ENCODE measurements at places on chromosomes 1 and 21.

- peak overlapping the region; percentile 13 for H3K27ac ChIP-seq
- no peak for DNase-seq
- peaks cover 39% of the 10 kb centered on the region for H3K4me1 ChIP-seq
- peaks cover 26% of the 10 kb centered on the region for H3K27me3 ChIP-seq
These were observed 16.6 kb downstream of the NOC2L start for GRCh38 chr1:942411-942821.

- no peaks in the 10 kb centered on the region for H3K36me3 ChIP-seq
- peak; percentile 68 for DNase-seq
- H3K4me1 ChIP-seq, result peaks cover 54% of the 10 kb centered on the region
These were observed 43.2 kb downstream of the C1orf198 start for GRCh38 chr1:230824919-230825721.

GRCh38 chr21:14273736-14274538, 58.0 kb downstream of the RBM11 start:
- no peaks in the 10 kb centered on the region for H3K36me3 ChIP-seq
- H3K4me3 ChIP-seq, result no peak overlapping the region
- H3K27ac ChIP-seq, result no peak overlapping the region
- DNase-seq, result peak; percentile 91

- H3K4me3 ChIP-seq, result no peak overlapping the region
- no peaks in the 10 kb centered on the region for H3K4me1 ChIP-seq
- no peaks in the 10 kb centered on the region for H3K36me3 ChIP-seq
- DNase-seq, result no peak
These were observed 47.5 kb upstream of the PLA2G2C start for GRCh38 chr1:20233866-20234265.

DNA sequence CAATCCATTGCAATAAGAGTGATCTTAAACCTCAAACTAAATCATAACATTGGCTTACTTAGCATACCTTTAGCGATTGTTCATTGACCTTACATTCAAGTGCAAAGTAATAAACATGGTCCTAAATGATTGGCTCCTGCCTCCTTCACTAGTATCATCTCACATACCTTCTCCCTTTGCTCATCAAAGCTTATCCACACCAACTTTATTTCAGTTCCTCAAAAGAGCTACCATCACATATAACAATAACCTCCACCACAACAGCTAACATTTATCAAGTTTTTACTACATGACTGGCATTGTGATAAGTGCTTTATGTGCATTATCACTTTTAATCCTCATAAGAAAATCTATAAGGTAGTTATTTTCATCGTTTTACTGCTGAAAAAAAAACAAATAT, 198.8 kb downstream of the COL24A1 start:
- no peaks in the 10 kb centered on the region for H3K27me3 ChIP-seq
- no peaks in the 10 kb centered on the region for H3K36me3 ChIP-seq
- H3K4me3 ChIP-seq, result no peak overlapping the region
- H3K4me1 ChIP-seq, result no peaks in the 10 kb centered on the region

DNA sequence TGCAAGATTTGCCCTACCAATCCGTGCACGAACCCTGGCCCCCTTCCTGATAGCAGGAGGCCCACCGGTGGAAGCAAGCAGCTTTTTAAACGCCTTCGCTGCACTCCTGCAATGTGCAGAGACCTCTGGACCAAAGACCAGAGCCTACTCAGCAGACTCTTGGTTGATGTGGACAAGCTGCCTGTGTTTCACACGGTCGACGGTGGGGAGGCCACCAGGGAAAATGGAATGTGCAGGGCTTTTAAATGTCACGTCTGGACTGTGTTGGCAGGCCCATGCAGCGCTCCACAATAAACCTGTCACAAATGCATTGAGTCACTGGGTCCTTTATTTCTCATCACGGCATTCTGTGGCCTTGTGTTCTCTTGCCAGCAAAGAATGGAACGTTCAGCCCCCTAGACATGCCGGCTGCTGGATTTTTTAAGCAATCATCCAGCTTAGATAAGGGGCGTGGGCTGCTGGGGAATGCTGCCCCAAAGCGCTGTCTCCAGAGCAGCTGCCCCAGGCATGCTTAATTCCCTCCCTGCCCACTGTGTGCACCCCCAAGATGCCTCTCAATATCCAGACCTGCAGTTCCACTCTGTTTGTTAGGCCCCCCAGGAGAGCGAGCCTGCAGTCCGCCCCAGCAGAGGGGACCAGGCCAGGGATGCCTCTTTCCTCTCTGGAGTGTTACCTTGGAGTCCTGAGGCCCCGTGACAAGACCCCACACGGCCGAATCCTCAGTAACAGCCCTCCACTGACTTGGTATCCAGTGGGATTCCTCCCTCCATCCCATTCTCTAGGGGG, 71.3 kb downstream of the ATP5PO start:
- H3K36me3 ChIP-seq, result no peaks in the 10 kb centered on the region
- peaks cover 22% of the 10 kb centered on the region for H3K4me1 ChIP-seq
- no peaks in the 10 kb centered on the region for H3K27me3 ChIP-seq
- DNase-seq, result peak; percentile 44
- H3K27ac ChIP-seq, result peak overlapping the region; percentile 61

DNA sequence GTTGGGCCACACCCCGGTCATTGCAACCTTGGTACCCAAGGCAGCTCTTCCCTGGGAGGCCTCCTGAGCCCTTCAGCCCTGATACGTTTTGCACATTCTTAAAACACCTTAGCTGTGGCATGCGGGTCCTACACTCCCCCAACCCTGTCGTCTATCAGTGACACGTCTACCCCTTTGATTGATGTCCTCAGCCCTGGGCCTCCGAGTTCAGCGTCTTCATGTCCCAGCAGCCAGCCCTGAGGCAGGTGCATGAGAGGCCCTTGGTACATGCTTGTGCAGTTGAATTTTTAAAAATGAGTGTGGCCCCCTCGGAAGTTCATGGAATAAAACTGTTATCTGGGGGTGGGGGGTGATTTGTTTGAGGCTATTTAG, 38.9 kb upstream of the ADARB1 start:
- no peak overlapping the region for H3K4me3 ChIP-seq
- no peak overlapping the region for H3K27ac ChIP-seq
- DNase-seq, result no peak
- no peaks in the 10 kb centered on the region for H3K27me3 ChIP-seq
- H3K4me1 ChIP-seq, result peaks cover 19% of the 10 kb centered on the region
- H3K36me3 ChIP-seq, result no peaks in the 10 kb centered on the region

DNA sequence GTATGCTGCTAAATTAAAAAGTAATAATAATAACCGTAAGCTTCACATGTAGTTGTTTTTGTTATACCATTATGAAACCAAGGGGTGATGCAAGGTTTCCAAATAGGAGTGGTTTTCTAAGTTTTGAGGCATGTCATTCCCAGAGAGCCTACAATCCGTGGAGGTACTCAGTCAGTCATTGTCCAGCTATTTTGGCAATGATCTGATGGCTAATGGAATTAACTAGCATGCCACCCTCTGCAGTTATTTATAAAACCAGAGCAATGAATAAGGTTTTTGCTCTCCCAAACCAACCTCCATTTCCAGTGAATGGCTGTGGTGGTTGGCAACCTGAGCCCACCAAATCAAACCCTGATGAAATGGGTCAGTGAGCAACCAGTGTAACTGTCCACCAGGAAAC, 106.4 kb downstream of the TBX15 start:
- no peak overlapping the region for H3K4me3 ChIP-seq
- no peaks in the 10 kb centered on the region for H3K36me3 ChIP-seq
- H3K4me1 ChIP-seq, result no peaks in the 10 kb centered on the region
- H3K27ac ChIP-seq, result no peak overlapping the region
- DNase-seq, result no peak

GRCh38 chr1:174989536-174990220, 10.1 kb upstream of the CACYBP start:
- H3K36me3 ChIP-seq, result no peaks in the 10 kb centered on the region
- H3K4me1 ChIP-seq, result peaks cover 14% of the 10 kb centered on the region
- H3K4me3 ChIP-seq, result no peak overlapping the region
- DNase-seq, result no peak

- peaks cover 8% of the 10 kb centered on the region for H3K27me3 ChIP-seq
- H3K36me3 ChIP-seq, result no peaks in the 10 kb centered on the region
- no peak for DNase-seq
- no peak overlapping the region for H3K27ac ChIP-seq
These were observed 4.9 kb downstream of the GLIS1 start for GRCh38 chr1:53733975-53734649.

DNA sequence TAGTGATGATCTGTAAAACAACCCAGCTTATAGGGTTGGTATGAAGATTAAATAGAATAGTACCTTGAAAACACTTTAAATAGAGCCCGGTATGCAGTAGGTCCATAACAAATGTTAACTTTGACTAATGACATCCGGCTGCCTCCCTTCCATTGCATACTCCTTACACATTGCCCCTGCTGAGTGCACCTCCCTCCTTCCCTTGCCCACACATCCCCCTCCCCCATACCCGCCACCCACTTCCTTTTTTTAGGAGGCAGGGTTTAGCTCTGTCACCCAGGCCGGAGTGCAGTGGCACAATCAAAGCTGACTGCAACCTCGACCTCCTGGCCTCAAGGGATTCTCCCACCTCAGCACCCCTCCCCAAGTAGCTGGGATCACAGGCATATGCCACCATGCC, 24.4 kb upstream of the ZC3H12A start:
- H3K4me3 ChIP-seq, result no peak overlapping the region
- DNase-seq, result no peak
- no peak overlapping the region for H3K27ac ChIP-seq
- H3K4me1 ChIP-seq, result peaks cover under 1% of the 10 kb centered on the region
- no peaks in the 10 kb centered on the region for H3K36me3 ChIP-seq

- H3K27ac ChIP-seq, result no peak overlapping the region
- no peaks in the 10 kb centered on the region for H3K4me1 ChIP-seq
- H3K27me3 ChIP-seq, result no peaks in the 10 kb centered on the region
- H3K36me3 ChIP-seq, result no peaks in the 10 kb centered on the region
- peak; percentile 36 for DNase-seq
These were observed 94.4 kb downstream of the COLGALT2 start for GRCh38 chr1:183942933-183943693.

DNA sequence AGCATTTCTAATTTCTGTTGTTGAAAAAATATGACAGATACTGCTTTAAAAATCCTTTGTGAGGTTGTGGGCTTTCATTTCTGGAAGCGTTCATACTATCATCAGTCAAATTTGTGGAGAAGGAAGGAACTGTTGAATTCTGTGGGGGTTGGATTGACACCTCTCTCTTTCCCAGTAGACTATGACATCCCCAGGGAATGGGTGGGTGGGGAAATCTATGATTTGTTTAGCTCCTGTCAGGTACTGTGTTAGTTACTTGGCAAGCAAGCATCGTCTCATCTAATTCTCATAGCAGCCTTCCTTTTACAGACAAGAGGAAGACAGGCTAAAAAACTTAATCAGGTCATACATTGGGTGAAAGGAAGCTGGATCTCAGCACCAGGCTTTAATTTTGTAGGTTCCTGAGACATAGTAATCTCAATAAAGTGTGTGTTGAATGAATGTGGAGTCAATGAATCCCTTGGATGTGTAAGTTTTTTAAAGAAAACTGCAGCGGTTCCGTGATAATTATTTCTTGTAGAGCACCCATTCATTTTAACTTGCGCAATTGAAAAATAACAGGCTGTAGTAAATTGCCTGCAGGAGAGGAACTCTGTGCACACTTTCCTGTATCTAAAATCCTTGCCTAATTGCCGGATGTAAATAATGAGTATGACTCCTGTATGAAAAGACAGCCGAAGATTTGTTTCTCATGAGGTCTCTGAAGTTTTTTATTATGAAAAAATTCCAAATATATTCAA, 60.6 kb downstream of the MYOM3 start:
- no peaks in the 10 kb centered on the region for H3K4me1 ChIP-seq
- no peaks in the 10 kb centered on the region for H3K27me3 ChIP-seq
- no peak overlapping the region for H3K27ac ChIP-seq
- DNase-seq, result no peak
- no peaks in the 10 kb centered on the region for H3K36me3 ChIP-seq

- H3K4me1 ChIP-seq, result no peaks in the 10 kb centered on the region
- DNase-seq, result no peak
- no peak overlapping the region for H3K27ac ChIP-seq
- no peaks in the 10 kb centered on the region for H3K36me3 ChIP-seq
- no peak overlapping the region for H3K4me3 ChIP-seq
- H3K27me3 ChIP-seq, result no peaks in the 10 kb centered on the region
These were observed 1535.2 kb downstream of the PLA2G4A start for GRCh38 chr1:188363943-188364342.

- no peak for DNase-seq
- H3K36me3 ChIP-seq, result peaks cover 6% of the 10 kb centered on the region
- H3K4me1 ChIP-seq, result peaks cover 3% of the 10 kb centered on the region
- H3K4me3 ChIP-seq, result no peak overlapping the region
- H3K27ac ChIP-seq, result no peak overlapping the region
These were observed 25.0 kb downstream of the SLC37A1 start for GRCh38 chr21:42538479-42539275.

DNA sequence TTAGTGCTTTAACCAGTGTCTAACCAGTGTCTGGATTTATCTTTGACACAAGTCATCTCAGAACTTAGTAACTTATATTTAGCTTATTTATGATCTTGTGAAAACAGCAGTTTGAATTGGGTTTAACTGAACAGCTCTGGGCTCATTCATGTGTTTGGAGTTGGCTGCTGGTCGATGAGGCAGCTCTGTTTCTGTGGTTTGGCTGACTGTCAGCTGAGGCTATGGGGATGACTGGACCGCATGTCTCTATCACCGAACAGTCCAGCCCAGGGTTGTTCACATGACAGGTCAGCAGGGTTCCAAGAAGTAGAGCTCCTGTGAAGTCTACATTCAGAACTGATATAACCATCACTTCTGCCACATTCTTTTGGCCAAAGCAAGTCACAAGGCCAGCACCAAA, 29.1 kb upstream of the C21orf91 start:
- no peak overlapping the region for H3K4me3 ChIP-seq
- no peaks in the 10 kb centered on the region for H3K36me3 ChIP-seq
- no peak for DNase-seq
- H3K27me3 ChIP-seq, result no peaks in the 10 kb centered on the region

DNA sequence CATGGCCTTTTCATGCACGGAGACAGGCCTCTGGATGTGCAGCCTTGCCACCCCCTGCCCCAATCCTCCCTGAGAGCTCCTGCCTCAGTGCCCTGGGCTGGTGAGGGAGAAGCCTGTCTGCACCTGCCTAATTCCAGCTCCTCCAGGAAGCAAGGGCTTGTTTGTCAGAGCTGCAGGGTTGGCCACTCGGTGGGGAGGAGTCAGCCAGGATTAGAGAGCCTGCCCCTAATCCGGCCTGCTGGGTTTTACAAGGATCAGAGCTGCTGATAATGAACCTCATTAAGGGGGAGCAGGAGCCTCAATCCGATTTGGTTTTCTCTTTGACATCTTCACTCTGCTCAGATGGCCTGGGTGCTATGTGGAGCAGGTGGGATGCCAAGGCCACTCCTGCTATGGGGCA, 31.9 kb upstream of the LHX4 start:
- no peak for DNase-seq
- H3K4me1 ChIP-seq, result no peaks in the 10 kb centered on the region
- no peak overlapping the region for H3K27ac ChIP-seq
- no peak overlapping the region for H3K4me3 ChIP-seq

GRCh38 chr1:6918925-6919511, 133.8 kb downstream of the CAMTA1 start:
- no peak overlapping the region for H3K4me3 ChIP-seq
- H3K27me3 ChIP-seq, result no peaks in the 10 kb centered on the region
- H3K4me1 ChIP-seq, result peaks cover 19% of the 10 kb centered on the region
- no peaks in the 10 kb centered on the region for H3K36me3 ChIP-seq
- no peak overlapping the region for H3K27ac ChIP-seq

All from body of pancreas (tissue), 4 donors.